ENCODE measurements at places on chromosomes 6 and 20.

DNA sequence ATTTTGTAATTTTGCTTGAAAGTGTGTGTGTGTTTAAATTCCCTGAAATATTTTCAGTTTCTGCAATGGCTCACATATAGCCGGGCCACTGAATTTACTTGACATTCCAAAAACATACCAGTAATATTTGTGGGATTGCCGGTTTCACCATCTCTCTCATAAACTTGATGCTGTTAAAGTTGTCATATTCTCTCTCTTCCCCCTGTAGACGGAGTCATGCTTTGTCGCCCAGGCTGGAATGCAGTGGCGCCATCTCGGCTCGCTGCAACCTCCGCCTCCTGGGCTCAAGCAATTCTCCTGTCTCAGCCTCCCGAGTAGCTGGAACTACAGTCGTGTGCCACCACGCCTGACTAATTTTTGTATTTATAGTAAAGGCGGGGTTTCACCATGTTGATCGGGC lies 122.1 kb downstream of the TIAM2 start:
- DNase-seq, result no peak

DNA sequence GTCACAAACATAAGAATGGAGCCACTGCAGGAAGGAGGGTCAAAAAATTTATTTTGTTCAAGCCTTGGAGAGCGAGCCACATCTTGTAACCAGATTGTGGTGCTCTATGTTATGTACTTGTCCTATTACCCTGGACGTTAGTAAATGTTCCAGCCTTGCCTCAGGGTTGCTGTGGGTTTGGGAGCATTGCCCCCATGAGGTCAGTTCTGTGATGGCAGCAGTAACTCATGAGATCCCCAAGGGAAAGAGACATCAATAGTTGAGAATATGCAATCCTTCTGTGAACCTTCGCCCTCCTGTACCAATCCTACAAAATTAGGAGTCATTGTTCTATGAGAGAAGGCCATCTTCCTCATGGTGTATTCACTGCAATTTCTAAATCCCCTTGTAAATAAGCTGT lies 16.4 kb upstream of the CFAP206 start:
- DNase-seq, result no peak

- DNase-seq, result no peak
These were observed 13.7 kb downstream of the KCNS1 start for GRCh38 chr20:45087097-45087790.

GRCh38 chr20:62365814-62366369 lies 1.2 kb downstream of the LAMA5 start:
- DNase-seq, result no peak

GRCh38 chr6:27894839-27895762 lies 17.1 kb downstream of the OR2B2 start:
- DNase-seq, result peak; percentile 84

GRCh38 chr6:119124079-119124824 lies 45.8 kb upstream of the FAM184A start:
- no peak for DNase-seq

DNA sequence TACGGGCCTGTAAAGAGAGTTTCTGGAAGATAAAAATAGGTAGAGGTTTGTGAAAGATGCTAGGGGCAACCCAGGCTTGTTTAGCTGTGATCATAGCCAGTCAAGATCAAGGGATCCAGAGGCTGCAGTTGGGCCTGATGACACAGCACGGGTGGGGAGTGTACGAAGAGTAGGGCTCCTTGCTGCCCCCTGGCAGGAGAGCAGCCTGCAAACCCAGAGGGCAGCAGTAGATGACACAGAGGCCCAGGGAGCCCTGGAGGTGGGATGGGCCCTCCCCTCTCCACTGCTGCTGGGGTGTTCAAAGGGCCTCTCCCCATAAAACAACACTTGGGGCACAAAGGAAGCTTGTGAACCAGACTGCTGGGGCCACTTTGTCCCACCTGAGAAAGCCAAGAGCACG lies 47.2 kb downstream of the VEGFA start:
- peak; percentile 11 for DNase-seq

- no peak for DNase-seq
These were observed 270.7 kb upstream of the RGS17 start for GRCh38 chr6:153401751-153402150.

GRCh38 chr20:57582432-57583288 lies 21.8 kb downstream of the PCK1 start:
- DNase-seq, result no peak

DNA sequence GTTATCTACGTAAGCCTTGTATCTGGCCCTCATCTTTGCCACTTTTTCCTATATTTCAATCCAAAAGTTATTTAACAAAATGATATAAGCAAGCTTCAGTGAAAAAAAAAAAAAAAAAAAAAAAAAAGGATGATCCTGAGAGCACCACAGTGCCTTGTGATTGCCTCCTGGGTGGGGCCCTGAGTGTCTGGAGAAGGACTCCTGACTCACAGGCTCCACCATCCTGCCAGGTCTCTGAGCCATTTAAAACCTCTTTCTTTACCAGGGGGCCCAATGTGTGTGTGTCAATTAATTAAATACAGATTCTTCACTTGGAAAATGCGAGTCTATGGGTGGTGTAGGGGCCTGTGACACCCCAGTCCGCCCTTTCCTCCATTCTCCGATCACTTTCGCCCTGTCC lies 105.2 kb downstream of the SMOC2 start:
- no peak for DNase-seq

DNA sequence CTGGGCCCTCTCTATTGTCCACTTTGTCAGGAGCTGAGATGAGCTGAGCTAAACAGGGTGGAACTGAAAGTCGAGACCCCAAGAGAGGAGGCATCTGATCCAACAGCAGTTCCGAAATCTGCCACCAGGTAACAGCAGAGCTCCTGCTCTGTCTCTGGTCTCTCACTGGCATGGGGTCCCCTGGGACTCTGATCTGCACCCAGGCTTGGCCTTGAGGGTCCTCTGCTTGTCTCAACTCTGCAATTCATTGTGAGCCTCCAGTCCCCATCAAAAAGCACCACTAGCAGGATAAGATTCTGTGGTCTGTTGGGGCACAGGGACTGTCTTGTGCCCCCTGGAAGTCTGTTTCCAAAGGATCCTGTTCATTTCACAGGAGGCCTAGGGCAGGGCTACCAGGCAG lies 62.5 kb upstream of the TOP1 start:
- DNase-seq, result no peak

DNA sequence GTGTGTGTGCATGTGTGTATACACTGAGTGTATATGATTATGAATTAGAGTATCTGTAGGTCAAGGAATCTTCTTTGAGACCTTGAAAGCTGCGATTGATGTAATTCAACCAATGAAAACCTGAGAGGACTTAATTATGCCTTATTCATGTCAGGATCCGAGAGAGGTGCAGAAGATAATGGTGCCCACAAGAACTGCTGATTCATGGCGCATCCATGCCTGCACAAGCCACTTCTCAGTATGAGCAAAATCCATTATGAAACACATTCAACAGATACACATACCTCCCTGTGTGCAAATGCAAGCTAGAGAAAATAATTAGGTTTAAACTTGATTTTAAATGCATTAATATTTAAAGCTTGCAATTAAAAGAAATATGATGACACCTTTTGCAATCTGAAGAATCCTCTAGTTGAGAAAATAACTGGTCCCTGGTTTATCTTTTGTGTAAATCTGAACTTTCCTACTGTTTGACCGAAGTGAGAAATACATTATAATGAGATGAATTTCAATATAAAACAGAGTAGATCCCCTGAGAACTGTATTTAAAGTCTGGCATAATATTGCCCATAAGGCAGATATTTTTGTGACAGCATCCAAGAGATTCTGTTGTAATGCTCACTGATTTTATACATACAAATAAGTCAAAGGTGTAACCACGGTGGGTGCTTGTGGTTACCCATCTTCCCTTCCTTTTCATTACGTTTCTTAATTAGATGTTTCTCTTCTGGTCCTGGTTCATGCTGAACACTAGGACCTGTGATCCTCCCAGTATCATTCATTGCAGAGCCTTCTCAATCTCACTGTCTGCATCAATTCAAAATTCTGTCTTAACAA lies 45.6 kb downstream of the LY86 start:
- DNase-seq, result no peak

- DNase-seq, result no peak
These were observed 81.0 kb upstream of the ASF1A start for GRCh38 chr6:118812970-118813369.

- DNase-seq, result no peak
These were observed 123.9 kb upstream of the SASH1 start for GRCh38 chr6:148218542-148219258.

DNA sequence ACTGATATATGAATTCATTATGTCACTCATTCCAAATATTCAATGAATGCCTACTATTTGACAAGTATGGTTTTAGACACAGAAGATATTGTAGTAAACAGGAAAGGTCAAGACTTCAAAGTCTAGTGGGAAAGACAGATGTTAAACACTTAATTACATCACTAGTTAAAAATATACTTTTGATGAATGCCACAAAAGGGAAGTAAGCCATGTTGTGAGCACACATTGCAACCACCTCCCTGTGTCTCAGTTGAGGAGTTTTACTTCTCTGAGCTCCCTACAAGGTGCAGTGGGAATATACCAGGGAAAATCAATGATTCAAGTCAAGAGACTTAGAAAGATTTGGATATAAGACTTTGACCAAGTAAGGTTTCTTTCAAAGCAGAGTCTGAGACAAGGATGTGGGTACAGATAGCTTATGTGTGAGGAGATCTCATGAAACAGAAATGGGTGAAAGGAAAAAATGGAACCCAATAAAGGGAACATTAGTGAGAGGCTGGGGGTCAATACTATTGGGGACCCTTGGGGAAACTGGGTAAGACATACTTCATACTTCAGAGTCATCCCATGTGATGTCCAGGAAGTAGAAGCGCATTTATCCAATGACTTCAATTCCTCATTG lies 503.7 kb downstream of the KIF16B start:
- no peak for DNase-seq

DNA sequence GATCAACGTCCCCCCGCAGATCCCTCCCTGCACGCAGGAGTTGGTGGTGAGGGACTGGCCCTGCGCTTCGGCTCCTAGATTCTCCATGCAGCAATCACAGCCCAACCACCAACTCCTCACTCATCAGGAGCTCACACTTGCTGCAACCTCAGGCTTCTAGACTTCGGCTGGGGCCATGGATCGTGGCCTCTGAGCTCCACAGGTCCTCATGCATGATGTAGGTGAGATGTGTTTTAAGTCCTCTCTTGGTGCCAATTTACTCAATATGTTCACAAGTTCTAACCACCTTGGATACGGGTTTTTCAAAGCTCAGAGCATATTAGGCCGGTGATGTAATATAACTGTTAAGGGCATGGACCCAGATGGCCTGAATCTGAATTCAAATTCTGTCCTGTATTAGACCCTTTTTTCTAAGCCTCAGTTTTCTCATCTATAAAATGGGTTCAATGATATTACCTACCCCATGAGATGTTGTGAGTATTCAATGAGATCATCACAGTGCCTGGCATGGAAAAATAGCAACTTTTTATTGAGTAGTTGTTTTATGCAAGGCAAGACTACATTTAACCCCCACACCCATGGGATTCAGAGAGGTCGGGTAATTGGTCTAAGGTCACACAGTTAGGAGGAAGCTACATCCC lies 31.0 kb downstream of the SUN5 start:
- DNase-seq, result no peak

DNA sequence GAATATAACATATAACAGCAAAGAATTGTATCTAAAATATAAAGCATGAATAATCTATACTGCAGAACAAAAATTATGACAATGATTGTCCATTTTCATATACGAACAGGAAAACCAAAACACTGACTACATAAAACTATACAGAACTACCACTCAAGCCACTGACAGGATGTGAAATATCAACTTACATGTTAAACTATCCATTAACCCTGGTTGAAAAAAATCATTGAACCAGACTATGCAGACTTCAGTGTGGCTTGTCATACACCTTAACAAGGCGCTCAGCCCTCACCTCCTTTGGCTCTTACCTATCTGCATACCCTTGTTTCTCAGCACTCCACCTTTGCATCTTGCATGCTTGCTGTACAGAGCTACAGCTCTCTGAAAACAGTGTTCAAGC lies 34.9 kb downstream of the ASCC3 start:
- no peak for DNase-seq

DNA sequence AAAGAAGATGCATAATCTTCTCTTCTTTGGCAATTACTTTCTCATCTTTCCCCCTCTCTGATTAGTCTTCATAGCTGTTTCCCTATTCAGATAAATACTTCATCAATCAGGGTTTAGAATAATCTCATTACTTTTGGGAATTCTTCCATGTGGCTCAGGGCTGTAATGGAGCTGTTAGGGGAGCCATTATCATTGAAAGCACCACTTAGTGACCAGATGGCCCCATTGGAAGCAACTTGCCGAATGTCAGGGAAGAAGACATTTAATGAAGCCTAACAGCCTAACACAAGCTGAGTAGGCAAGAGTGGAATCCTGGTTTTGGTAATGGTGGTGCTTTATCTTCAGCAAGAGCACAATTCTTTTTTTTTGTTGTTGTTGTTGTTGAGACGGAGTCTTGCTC lies 45.0 kb downstream of the TIAM2 start:
- DNase-seq, result no peak

- DNase-seq, result no peak
These were observed 216.4 kb downstream of the ANKRD60 start for GRCh38 chr20:58011947-58012610.

DNA sequence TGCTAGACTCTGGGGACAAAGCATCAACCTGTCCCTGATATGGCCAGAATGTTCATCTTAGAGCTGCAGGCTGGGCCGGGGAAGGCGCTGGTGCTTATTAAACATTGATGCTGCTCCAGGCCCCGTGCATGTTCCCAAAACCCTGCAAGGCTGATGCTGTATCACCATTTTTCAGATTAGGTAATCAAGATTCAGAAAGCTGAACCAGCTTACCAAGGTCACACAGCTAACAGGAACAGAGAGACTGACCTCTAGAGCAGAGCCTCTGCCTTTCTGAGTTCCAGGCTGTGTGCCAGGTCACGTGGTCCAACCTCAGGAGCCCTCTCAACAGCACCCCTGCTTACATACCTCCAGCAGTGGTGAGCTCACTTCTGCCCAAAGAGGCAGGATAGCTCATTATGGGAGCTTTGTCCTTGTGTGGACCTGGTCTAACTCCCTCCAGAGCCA lies 16.1 kb upstream of the VSTM2L start:
- no peak for DNase-seq

DNA sequence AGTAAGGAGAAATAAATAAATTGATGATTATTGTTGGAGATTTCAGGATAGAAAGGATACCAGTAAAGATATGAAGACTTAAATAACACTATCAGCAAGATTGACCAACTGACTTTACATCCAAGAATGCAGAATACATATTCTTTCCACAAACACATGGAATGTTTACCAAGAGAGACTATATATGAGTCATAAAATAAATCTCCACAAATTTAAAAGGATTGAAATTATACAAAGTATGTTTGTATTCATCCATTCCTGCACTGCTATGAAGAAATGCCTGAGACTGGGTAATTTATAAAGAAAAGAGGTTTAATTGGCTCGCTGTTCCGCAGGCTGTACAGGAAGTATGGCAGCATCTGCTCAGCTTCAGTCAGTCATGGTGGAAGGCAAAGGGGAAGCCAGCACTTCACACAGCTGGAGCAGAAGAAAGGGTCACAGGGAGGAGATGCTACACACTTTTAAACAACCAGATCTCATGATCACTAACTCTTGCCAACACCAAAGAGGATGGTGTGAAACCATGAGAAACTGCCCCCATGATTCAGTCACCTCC lies 56.7 kb upstream of the TNFRSF21 start:
- no peak for DNase-seq

DNA sequence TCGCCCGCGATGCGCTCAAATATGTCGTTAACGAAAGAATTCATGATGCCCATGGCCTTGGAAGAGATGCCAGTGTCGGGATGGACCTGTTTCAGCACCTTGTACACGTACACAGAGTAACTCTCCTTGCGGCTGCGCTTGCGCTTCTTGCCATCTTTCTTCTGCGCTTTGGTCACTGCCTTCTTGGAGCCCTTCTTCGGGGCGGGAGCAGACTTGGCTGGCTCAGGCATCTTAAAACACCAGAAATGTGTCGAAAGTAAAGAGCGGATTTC lies 36.4 kb downstream of the HFE start:
- DNase-seq, result no peak
